Right renal cortex interstitium (tissue), 3 donors: ENCODE measurements at places on chromosomes 2 and 18.

- peak; percentile 18 for DNase-seq
Measured at GRCh38 chr2:54176577-54176976, 61.2 kb downstream of the ACYP2 start.

GRCh38 chr18:76686737-76687231 lies 135.6 kb upstream of the ZNF236 start:
- DNase-seq = no peak

GRCh38 chr2:75406131-75406581 lies 154.6 kb downstream of the EVA1A start:
- DNase-seq = no peak

GRCh38 chr18:34493099-34493544 lies 217.0 kb upstream of the DTNA start:
- DNase-seq = peak; percentile 45

DNA sequence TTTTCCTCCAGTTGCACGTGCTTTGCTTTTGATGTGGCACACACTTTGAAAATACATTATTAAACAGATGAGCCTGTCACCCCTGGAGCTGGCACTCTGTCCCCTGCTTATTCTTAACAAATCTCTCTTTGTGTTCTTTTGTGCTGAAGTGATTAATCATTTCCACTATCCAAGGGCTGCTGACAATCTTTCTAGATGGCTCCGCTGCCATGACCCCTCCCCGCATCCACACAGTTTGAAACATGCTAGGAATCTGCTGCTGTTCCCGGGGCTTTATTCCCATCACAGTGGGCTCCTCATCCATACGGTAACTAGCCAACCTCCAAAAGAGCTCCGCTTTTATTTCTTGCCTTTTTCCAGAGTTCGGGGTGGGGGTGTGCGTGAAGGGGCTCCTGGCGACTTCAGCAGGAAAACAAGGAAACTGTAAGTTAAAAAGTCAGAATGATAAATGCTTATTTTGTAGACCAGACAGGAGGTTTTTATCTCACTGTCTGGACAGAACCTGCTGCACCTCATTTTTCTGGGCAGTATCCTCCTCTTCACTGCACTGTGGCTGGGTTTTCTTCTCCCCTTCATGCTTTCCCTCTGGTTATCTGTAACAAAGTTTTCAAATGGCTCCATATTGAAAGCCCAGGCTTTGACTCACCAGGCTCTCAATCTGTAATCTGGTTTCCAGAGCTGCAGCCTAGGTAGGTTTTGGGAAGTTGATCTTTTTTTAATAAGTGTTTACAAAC lies 319.7 kb downstream of the AFF3 start:
- DNase-seq = no peak

- no peak for DNase-seq
Measured at GRCh38 chr18:75128051-75128605, 80.8 kb downstream of the PTGR3 start.
